ENCODE measurements at places on chromosomes 6 and 20.
A peak's percentile ranks its signal among the peaks of the same experiment; 100 is the strongest.

DNA sequence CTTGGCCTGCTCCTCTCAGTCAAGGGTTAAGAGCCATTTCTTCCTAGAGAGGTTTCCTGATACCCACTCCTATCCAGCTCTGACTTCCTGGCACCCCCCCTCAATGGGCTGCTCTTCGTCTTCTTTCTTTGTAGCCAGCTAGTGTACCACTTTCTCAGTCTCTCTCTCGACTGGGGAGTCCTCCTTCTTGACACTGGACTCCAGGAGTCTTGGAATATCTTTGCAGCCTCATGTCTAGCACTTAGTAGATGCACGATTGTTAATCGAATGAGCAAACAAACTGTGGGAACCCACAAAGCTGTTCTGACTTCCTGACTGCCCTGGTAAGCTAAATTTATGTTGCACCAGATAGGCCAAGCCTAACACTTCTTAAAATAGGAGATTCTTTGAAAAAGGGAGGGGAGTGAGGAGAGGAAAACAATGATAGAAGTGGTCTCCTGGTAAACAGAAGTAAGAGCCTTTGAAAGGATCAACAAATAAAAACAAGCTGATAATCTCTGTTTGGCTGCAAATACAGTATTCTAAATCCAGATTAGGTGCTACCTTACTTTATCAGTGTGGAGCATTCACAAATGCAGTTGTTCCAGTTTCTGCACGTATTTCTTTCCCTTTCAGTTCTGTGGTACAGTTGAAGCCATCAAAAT is 160.1 kb upstream of the CITED2 start:
- DNase-seq = no peak

GRCh38 chr20:11204926-11205768 is 531.3 kb upstream of the JAG1 start:
- DNase-seq = no peak

DNA sequence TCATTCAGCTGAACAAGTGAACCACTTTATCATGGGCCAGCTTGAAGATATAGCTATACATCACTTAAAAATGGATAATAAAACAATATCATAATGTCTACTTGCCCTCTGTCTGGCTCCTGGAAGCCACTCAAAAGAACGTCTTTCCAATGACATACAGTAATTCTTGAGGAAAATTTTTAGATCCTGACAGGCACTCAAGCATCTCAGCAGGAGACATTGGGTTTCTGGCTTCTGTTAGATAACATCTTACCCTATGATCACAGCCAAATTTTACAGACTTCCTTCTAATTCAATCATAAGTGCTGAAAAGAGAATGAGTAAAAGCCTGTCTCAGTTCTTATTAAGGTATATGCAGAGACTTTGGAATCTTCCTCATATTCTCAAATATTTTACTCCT is 330 bp downstream of the CGA start:
- DNase-seq = no peak

DNA sequence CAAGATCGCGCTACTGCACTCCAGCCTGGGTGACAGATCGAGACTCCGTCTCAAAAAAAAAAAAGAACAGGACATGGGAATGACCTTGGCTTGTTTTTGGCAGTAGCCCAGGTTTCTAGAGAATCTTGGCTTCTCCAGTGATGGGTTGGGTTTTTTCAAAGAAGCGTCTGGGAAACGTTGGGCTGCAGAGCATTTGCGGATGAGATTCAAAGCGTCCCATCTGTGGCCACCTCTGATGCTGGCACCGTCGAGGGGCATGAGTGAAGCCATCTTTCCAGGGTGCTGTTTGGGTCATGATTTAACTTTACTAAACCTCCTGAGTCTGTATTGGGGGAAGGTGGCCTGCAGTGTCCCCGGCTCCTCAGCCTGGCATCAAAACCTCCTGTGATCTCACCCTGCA is 43.2 kb upstream of the SRF start:
- DNase-seq = no peak

DNA sequence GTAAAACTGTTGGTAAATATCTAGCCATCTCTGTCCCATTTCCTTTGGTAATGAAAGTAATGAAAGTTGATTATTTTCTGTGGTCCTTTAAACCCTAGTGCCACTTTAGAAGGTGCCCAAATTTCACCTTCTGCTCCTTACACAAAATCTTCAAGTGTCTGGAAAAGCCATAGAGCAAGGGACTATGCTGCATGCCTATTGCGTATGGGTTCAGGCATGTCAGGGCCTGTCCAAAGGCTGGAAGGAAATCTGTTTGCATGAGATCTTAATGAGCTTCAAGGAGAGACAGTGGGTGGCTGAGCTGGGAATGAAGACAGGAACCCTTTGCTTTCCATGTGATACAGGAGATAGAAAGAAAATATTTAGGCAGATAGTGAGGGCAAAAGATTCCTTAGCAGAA is 66.6 kb upstream of the CCN6 start:
- DNase-seq = no peak

DNA sequence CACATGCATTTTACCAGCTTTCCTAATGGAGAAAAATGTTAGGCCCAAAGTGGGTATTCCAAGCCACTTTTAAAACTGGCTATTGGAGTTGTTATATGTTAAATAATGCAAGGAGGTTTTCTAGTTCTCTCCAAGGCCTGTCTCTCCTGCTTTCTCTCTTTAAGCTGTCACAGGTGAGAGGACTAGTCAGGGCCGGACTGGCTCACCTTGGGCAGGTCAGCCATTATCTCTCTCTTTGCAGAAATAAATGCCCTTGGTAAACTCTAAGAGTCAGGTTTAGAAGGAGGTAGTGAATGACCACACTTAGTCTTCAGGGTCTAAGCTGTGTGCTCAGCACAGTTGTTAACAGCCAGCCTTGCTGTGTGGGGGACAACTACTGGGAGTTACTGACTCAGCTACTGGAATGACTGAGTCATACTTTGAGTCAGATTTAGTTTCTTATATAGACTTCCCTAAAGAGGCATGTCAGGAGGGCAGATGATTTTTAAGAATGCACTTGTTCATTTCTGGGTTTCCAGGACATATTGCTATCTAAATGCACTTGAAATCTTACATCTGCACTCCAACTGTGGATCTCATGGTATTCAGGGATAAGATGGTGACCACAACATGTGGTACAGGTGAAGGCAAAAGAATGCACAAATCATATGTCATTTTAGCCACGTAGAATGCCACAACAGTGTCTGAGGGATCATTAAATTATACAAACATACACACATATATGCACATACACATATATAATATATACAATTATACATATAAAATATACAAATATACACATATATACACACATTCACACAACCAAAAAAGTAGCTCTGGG is 719.4 kb downstream of the EPM2A start:
- DNase-seq = peak; percentile 5

DNA sequence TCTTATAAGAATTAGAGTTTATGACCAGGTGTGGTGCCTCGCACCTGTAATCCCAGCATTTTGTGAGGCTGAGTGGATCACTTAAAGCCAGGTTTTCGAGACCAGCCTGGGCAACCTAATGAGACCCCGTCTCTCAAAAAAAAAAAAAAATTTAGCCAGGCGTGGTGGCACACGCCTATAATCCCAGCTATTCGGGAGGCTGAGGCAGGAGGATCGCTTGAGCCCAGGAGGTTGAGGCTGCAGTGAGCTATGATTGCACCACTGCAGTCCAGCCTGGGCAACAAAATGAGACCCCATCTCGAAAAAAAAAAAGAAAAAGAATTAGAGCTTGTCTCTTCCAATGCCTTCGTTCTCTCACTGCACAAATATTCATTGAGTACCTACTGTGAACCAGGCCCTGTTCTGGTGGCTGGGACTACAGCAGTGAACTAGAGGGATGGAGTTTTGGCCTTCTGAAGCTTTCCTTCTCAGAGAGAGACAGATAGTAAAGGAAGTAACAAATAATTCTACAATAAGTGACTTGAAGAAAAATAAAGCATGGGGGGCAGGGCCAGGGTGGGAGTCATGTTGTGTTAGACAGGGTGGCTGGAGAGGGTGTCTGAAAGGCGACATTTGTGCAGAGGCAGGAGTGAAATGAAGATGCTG is 56.4 kb downstream of the HNF4A start:
- no peak for DNase-seq

DNA sequence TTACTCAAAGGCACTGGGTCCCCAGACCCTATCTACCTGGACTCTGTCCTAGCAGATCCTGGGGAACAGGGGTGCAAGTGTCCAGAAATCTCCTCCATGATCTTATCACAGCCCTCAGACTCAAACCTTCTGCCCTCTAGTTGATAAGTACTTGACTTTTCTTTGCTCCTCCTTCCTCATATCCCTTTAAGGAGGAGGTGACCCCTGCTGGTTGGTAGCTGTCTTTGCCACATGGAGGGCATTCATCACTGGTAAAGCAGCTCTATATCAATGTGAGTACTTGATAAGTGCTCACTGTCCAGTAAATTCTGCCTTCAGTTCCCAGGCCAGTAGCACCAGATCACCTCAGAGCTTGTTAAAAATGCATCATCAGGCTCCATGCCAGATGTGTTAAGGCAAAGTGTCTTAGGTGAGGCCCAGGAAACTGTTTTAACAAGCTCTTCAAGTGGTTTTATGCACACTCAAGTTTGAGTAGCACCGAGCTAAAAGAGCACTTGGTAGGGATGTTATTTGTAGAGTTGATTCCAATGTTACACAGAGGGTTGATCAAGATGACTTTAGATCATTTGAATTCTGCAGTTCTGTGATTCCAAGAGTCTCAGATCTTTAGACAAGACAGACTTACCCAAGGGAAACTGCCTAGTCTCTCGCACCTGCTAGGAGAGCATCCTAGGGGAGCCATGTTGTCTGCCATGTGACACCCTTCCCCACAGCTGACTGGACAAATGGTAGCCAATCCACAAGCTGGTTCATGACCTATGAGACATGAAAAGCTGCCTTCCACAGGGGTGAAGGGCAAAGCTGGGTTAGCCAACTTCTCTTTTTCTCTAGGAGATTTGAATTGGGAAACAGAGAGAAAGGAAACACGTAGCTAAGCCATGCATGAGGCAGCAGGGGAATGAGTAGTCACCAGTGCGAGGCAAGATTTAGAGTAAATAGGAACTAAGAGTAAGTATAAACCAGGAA is 18.6 kb downstream of the TREML2 start:
- no peak for DNase-seq

GRCh38 chr6:161163466-161164181 is 110.2 kb downstream of the AGPAT4 start:
- DNase-seq = no peak

DNA sequence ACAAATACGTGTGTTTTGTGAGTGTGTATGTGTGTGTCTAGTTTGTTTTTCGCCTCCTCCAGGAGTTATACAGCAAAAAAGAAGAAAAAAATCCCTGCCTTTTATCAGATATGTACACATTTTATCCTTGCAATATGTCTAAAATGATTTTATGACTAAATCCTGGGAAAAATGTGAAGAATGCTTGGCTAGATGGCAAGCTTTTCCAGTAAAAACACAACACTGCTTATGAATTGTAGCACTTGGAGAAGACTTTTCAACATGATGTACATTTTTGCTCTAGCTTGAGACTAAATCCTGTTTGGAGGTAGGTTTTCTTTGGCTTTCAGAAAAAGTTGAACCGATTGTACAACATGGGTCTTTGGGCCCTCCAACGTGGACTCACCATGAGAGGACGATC is 160.2 kb downstream of the GMPR start:
- no peak for DNase-seq

DNA sequence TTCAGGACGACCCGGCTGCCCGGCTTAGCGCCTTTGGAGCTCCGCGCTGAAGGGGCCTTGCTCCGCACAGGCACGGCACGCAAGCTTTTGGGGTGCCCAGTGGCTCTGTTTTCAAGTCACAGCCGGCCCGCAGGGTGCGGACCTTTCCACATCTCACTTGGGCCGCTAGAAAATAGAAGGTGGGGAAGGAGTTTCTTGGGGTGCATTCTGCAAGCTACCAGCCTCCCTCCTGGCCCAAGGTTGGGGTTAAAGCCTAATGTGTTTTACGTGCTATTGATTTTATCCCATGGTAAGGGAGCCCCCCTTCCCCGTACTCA is 561 bp downstream of the KAT14 start:
- no peak for DNase-seq

GRCh38 chr6:110064744-110065524 is 86.8 kb downstream of the GPR6 start:
- DNase-seq = no peak

DNA sequence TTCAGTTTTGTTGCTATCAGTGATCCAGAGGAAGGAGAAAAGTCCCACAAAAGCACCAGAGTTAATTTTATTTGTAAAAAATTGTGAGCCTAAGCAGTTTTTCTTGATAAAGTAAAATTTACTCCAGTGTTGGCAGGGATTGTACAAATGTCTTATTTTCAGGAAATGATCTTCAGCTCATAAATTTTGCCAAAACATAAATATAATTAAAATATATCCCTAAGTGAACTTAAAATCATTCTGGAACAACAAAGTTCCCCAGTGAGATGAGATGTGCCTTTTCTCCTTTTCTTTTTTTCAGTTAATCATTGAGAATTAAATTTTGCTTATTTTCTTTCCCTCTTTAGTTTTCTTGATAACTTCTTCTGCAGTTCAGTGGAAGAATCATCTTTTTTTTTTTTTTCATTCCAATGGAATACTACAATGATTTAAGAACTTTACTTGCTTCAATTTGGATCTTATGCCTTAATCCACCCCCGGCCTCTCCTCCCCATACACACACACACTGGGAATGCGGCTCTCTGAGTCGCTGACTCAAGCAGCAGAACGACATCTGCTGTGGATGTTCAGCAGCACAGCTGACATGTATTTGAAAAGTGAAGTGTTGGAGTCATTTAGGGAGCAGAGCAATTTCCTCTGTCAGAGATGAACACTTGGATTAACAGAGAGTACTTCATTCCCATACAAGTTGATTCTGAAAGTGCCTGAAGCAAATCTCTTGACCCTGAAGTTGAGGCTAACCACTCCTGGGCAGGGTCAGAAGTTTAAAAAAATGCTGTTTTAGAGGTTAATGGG is 27.7 kb upstream of the LAMA4 start:
- DNase-seq = peak; percentile 85

DNA sequence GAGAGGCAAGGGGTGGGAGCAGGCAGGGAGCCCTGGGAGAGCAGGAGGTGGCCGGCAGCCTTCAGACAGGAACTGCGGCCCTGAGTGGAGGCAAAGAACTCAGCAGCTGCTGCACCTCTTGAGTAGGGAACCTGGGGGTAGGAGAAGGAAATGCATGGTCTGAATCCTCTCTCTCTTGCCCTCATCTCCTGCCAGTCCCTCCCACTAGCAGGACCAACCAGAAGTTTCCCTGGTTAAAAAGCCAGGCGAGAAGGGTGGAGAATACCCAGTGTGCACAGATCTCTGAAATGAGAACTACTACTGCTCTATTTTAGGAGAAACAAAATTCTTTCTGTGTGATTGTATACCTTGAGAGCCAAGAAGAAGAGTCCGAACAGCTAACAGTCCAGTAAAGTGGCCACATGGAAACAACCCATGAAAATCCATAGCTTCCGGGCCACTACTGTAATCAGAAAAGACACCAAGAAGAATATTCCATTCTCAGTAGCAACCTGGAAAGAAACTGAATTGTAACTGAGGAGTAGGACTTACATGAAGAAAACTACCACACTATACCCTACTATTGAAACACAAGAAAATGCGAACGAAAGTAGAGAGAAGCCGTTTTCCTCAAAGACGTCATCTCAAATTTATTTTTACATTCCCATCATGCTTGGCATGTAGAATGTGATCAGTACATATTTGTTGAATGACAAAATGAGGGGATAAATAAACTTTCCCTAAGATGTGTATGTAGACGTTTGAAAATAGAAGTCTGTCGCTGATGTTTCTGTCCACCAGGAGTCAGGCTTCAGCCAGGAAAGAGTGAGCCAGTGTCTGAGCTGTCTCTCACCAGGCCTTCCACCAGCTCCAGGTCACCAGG is 25.6 kb downstream of the WRNIP1 start:
- DNase-seq = peak; percentile 53
